ENCODE measurements at places on chromosomes 5 and 9. TPM values are rescaled to one million over a fixed set of nuclear protein-coding genes. Genes with fewer than 3 reads are reported as not detected.
A peak's percentile ranks its signal among the peaks of the same experiment; 100 is the strongest.

The LRRC19 gene
- not detected for total RNA-seq

DNA sequence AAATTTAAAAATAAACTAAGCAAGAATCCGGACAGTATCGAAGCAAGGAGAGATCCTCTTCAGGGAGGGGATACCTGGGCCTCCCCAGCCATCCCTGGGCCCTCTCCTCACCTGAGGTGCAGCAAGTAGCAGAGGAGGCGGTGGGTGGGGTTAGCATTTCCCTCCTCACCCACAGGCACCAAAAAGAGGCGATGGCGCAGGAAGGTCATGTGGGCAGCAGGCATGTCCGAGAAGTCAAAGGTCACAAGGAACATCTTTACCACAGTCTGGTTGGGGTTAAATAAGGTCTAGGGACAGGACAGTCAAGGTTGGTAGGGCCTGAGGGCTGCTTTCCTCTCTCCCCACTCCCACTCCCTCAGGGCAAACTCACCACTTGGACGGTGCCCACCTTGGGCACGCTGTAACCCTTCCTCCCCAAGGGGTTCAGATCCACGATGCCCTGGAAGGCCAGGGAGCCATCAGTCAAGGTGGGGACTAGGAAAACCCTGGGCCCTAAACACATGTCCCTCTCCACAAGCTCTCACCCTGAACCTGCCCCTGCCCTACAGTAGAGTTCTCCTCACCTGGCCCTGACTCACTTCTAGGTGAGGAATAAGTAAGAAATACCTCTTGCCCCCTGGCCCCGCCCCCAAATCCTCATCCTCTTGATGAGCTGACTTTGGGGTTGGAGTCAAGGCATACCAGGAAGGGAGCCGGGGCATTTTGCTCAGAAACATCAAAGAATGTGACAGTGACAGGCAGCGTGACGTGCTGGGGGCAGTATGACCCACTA lies 2.8 kb upstream of the STOML2 start:
- H3K27ac ChIP-seq = no peak overlapping the region
- no peaks in the 10 kb centered on the region for H3K27me3 ChIP-seq
- no peak for DNase-seq
- H3K4me3 ChIP-seq = no peak overlapping the region
- H3K36me3 ChIP-seq = peaks cover 3% of the 10 kb centered on the region
- H3K4me1 ChIP-seq = peaks cover 17% of the 10 kb centered on the region

DNA sequence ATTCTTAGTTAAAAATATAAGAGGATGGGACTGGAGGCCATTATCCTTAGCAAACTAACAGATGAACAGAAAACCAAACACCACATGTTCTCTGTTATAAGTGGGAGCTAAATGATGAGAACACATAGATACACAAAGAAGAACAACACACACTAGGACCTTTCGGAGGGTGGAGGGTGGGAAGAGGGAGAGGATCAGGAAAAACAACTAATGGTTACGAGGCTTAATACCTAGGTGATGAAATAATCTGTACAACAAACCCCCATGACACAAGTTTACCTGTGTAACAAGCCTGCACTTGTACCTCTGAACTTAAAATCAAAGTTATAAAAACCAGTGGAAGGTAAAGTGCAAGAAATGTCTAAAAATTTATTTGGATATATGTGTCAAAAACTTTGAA lies 1047.4 kb upstream of the C9orf72 start:
- H3K4me3 ChIP-seq = no peak overlapping the region
- DNase-seq = no peak
- H3K4me1 ChIP-seq = no peaks in the 10 kb centered on the region

The SLC1A1 gene
- 3.9 TPM for total RNA-seq

DNA sequence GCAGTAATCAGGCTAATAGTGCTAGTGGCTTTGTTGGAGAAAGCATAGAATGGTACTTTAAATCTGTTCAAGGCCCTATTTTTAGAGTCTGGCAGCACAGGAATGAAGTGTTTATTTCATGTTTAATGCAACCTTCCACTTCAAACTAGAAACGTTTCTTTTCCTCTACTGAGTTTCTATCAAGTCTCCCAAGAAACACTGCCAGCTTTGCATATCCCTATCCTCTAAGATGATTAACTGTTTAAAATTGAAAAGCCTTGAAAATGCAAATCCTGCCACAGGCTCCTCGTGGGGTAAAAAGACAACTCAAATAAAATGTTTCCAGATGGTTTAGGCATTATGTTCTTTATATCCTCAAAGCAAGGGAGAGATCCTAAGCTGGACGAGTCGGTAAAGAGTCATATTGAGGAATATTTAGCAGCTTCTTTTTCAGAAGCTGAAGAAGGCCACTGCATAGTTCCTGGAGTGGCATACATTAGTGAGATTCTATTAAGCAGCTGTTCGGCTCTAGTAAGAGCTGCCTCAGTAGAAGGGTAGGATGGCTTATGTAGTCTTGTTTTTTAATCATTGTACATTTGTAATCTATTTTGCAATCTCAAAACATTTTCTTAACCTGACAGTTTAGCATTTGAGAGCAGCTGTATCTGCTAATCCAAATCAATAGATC lies 251.2 kb downstream of the CHSY3 start:
- H3K36me3 ChIP-seq = no peaks in the 10 kb centered on the region
- H3K4me3 ChIP-seq = no peak overlapping the region
- no peaks in the 10 kb centered on the region for H3K27me3 ChIP-seq
- no peak for DNase-seq

The CYLC2 gene
- not detected for total RNA-seq

GRCh38 chr9:91992461-91993041 lies 42.5 kb upstream of the ROR2 start:
- H3K27me3 ChIP-seq = no peaks in the 10 kb centered on the region
- peak overlapping the region; percentile 58 for H3K27ac ChIP-seq
- peaks cover 15% of the 10 kb centered on the region for H3K4me1 ChIP-seq
- no peaks in the 10 kb centered on the region for H3K36me3 ChIP-seq
- no peak overlapping the region for H3K4me3 ChIP-seq
- DNase-seq = peak; percentile 58

The LCN9 gene
- total RNA-seq = not detected

- no peak overlapping the region for H3K27ac ChIP-seq
- no peaks in the 10 kb centered on the region for H3K27me3 ChIP-seq
- peaks cover 100% of the 10 kb centered on the region for H3K36me3 ChIP-seq
- no peak for DNase-seq
These were observed 22.4 kb upstream of the LTC4S start for GRCh38 chr5:179771311-179771895.

The PDCD1LG2 gene
- total RNA-seq = 8.8 TPM

DNA sequence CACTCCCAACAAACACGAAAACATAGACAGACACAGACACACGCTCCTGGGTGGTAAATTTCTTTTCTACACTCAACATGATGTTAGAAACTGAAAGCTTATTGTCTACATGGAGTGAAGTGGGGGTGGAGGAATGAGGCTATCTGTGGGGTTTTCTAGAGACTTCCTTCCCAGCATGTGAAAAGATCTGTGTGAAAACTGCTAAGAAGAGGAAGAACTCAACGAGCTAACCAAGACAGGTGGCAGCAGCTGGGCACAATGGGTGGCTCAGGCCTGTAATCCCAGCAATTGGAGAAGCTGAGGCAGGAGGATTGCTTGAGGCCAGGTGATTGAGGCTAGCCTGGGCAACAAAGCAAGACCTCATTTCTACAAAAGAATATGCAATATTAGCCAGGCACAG lies 7.6 kb downstream of the FYB1 start:
- no peaks in the 10 kb centered on the region for H3K36me3 ChIP-seq
- no peak overlapping the region for H3K4me3 ChIP-seq
- no peaks in the 10 kb centered on the region for H3K27me3 ChIP-seq
- H3K27ac ChIP-seq = peak overlapping the region; percentile 10
- DNase-seq = peak; percentile 29
- peaks cover 50% of the 10 kb centered on the region for H3K4me1 ChIP-seq

DNA sequence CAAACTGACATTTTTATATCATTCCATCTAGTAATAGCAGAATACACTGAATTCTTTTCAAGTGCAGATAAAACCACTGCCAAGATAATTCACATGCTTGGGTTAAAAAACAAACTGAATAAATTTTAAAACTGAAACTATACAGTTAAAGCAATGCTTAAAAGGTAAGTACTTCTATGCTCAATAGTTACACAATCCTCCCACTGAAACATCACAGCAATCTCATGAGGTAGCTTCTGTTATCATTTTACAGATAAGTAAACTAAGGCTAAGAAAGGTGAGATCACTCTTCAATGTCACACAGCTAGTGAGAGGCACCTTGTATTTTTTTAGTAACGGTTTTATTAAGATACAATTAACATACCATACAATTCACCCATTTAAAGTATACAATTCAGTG lies 13.4 kb upstream of the GOLGA1 start:
- H3K27ac ChIP-seq = peak overlapping the region; percentile 42
- no peak overlapping the region for H3K4me3 ChIP-seq
- no peaks in the 10 kb centered on the region for H3K36me3 ChIP-seq
- H3K27me3 ChIP-seq = no peaks in the 10 kb centered on the region
- no peak for DNase-seq

GRCh38 chr9:6415266-6415665 lies 2.3 kb downstream of the UHRF2 start:
- no peaks in the 10 kb centered on the region for H3K4me1 ChIP-seq
- no peaks in the 10 kb centered on the region for H3K27me3 ChIP-seq
- H3K4me3 ChIP-seq = peak overlapping the region; percentile 80
- peaks cover 7% of the 10 kb centered on the region for H3K36me3 ChIP-seq
- H3K27ac ChIP-seq = no peak overlapping the region
